Myometrial cell (primary cell): ENCODE measurements at places on chromosomes 6 and 20. TPM values are rescaled to one million over a fixed set of nuclear protein-coding genes. Genes with fewer than 3 reads are reported as not detected.

Gene STAU1
- 60.4 and 60.5 TPM in 2 replicates for total RNA-seq

Gene HSPA12B
- 0.18 TPM in 1 of 2 replicates, not detected in the other for total RNA-seq

Gene RAMACL
- not detected in 2 replicates for total RNA-seq

Gene LIN28B
- not detected in 2 replicates for total RNA-seq

Gene MUC21
- total RNA-seq, result not detected in 2 replicates

Gene MUCL3
- not detected in 2 replicates for total RNA-seq

Gene TP53TG5
- 3.2 TPM in 1 of 2 replicates, not detected in the other for total RNA-seq

Gene TRIM26
- 30.8 and 34.9 TPM in 2 replicates for total RNA-seq

Gene MYB
- 2.5 and 4.0 TPM in 2 replicates for total RNA-seq

Gene JPH2
- total RNA-seq, result 1.4 and 2.1 TPM in 2 replicates

Gene ZBTB2
- total RNA-seq, result 6.3 and 9.6 TPM in 2 replicates

Gene PCIF1
- 13.8 and 31.7 TPM in 2 replicates for total RNA-seq

Gene ORC3
- total RNA-seq, result 25.9 and 26.2 TPM in 2 replicates

Gene DLL1
- total RNA-seq, result under 0.01 TPM in 1 of 2 replicates, not detected in the other

Gene UBD
- not detected in 2 replicates for total RNA-seq

Gene MOG
- total RNA-seq, result not detected in 2 replicates

Gene GLP1R
- total RNA-seq, result not detected in 2 replicates

Gene TNXB
- 0.29 and 1.4 TPM in 2 replicates for total RNA-seq

Gene SPATA25
- total RNA-seq, result not detected in 2 replicates

Gene SYTL3
- 3.2 and 3.5 TPM in 2 replicates for total RNA-seq

Gene HLA-G
- not detected in 2 replicates for total RNA-seq

Gene MCUR1
- total RNA-seq, result 7.8 and 8.9 TPM in 2 replicates

Gene SRSF6
- 36.6 and 40.9 TPM in 2 replicates for total RNA-seq

Gene TRIM40
- total RNA-seq, result not detected in 2 replicates

Gene DEFB132
- total RNA-seq, result not detected in 2 replicates

Gene POPDC3
- 6.6 and 13.8 TPM in 2 replicates for total RNA-seq

Gene CYP39A1
- total RNA-seq, result 0.58 and 1.1 TPM in 2 replicates

Gene SYNDIG1
- not detected in 2 replicates for total RNA-seq

Gene TFAP2D
- not detected in 2 replicates for total RNA-seq

Gene NFATC2
- total RNA-seq, result not detected in 2 replicates

Gene CDH4
- 10.6 and 13.8 TPM in 2 replicates for total RNA-seq

Gene LY6G6D
- not detected in 2 replicates for total RNA-seq

Gene DDO
- total RNA-seq, result 1.7 and 2.1 TPM in 2 replicates

Gene SPAG4
- total RNA-seq, result 9.8 and 9.9 TPM in 2 replicates

Gene TNFRSF6B
- total RNA-seq, result 250 and 261 TPM in 2 replicates

Gene FOXF2
- total RNA-seq, result not detected in 2 replicates

Gene UNC5CL
- total RNA-seq, result not detected in 2 replicates

Gene CRYBG1
- 16.1 and 23.9 TPM in 2 replicates for total RNA-seq

Gene SLC12A5
- total RNA-seq, result 0.18 TPM in 1 of 2 replicates, not detected in the other

Gene DLK2
- total RNA-seq, result 0.86 and 2.3 TPM in 2 replicates

Gene EDEM2
- total RNA-seq, result 35.5 and 40.4 TPM in 2 replicates

Gene LKAAEAR1
- total RNA-seq, result not detected in 2 replicates

Gene GHRH
- total RNA-seq, result not detected in 2 replicates

Gene ADNP
- 14.2 and 15.6 TPM in 2 replicates for total RNA-seq

Gene BPIFA1
- total RNA-seq, result not detected in 2 replicates

Gene MAFB
- total RNA-seq, result 0.71 TPM in 1 of 2 replicates, not detected in the other

Gene ADGRF5
- not detected in 2 replicates for total RNA-seq

Gene DACT2
- not detected in 2 replicates for total RNA-seq

Gene WTAP
- 52.3 and 55.4 TPM in 2 replicates for total RNA-seq

Gene ADGRG6
- total RNA-seq, result 16.7 and 22.0 TPM in 2 replicates

Gene TREML1
- not detected in 2 replicates for total RNA-seq

Gene BPI
- not detected in 2 replicates for total RNA-seq

Gene OPN5
- not detected in 2 replicates for total RNA-seq

Gene PSMB8
- total RNA-seq, result 77.6 and 79.8 TPM in 2 replicates

Gene SRMS
- total RNA-seq, result not detected in 2 replicates

Gene LY6G6F
- total RNA-seq, result not detected in 2 replicates

Gene TBXT
- not detected in 2 replicates for total RNA-seq

Gene ACSS2
- 125 TPM in 2 replicates for total RNA-seq
